ENCODE measurements at places on chromosomes 4 and X.

GRCh38 chr4:630656-631055 is 5.3 kb downstream of the PDE6B start:
- DNase-seq: no peak

- peak; percentile 33 for DNase-seq
Observed at GRCh38 chr4:20544645-20545044, 155.6 kb upstream of the PACRGL start.

- DNase-seq: peak; percentile 59
Observed at GRCh38 chrX:129360175-129360574, 163.1 kb downstream of the SMARCA1 start.

- no peak for DNase-seq
Observed at GRCh38 chr4:80335554-80336358, at the start of gene CFAP299. CFAP299 (plus strand) TSS chr4:80335730.

DNA sequence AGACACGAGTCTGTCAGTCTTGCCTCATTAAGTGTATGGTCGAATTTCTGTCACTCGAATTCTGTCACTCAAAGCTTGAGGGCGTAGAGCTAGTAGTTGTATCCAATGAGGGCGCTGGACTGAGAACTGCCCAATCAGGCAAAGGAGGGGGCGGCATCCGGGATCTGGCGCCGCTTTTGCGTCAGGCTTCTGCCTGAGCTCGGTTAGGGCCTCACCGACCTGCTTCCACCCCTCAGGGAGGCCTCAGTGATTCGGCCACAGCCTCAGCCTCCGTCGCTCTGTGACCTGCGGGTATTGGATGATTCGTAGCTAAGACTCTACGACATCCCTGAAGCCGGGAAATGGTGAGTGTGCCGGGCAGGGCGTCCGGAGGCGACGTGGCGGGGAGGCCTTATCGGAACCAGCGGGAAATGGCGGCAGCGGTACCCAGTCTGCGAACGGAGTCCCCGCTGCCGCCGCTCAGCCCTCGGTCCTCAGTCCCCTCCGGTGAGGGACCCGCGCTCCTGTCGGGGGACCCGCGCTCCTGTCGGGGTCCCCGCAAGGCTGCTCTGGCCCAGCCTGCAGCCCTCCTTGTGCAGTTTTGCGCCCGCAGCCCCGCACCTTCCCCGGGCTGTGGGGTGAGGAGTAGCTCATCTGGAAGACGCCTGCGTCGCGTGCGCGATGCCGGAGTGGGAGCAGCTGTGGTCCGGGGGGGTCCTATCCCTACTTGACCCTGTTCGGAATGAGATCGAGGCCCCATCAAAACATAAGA is 88.3 kb downstream of the ZNF718 start:
- no peak for DNase-seq

DNA sequence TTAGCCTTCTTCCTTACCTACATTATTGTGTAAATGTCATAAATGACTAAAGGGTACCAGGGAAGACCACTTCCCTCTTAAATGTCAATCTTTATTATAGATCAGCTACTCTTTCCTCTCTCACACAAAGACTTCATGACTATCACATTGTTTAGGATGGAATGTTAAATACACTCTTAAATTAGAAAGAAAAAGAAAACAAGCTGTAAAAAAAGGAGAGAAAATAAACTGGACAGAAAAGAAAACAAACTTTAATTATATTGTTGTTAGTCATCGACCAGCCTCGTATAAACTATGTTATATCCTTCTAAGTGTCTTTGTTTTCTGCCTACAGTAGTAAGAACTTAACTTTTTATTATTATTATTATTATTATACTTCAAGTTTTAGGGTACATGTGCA is 666.4 kb upstream of the NR3C2 start:
- DNase-seq: no peak

DNA sequence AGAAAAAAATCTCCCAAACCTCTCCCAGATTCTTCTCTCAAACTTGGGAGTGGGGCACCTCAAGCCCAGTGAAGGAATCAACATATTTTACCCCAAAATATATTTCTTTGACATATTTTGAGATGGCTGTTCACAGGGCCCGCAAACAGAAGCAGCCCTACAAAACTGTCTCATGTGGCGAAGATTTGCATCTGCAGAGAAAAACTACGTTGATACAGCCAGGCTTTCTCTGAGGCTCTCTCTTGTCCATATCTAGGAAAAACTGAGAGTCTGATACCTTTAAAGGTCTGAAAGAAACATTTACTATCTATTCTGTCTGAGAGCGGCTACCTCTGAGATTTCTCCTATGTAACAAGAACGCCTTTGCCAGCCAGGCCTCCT is 23.3 kb upstream of the TMSB4X start:
- DNase-seq: no peak

- DNase-seq: no peak
Observed at GRCh38 chr4:70402762-70403161, 5.0 kb downstream of the OPRPN start.

GRCh38 chrX:295136-295535 is 14.0 kb downstream of the PLCXD1 start:
- no peak for DNase-seq

- no peak for DNase-seq
Observed at GRCh38 chrX:43728002-43728401, 71.9 kb downstream of the MAOA start.

DNA sequence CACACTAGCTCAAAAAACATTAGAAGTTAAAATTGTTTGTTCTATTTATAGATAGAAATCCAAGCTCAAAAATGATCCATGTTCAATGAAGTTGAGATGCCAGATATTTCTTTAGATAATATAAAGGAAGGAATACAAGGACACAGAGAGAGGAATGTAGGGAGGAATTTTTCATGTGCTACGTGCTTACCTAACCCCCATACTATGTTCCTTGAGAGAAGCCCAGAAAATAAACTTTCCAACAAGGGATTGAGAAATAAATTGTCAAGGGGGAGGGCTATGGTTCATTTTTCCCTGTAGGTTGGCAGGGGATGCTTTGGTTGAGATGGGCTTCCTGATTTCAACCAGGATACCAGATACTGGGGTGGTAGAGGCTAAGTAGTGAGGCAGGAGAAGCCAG is 15.6 kb upstream of the ADH5 start:
- no peak for DNase-seq

DNA sequence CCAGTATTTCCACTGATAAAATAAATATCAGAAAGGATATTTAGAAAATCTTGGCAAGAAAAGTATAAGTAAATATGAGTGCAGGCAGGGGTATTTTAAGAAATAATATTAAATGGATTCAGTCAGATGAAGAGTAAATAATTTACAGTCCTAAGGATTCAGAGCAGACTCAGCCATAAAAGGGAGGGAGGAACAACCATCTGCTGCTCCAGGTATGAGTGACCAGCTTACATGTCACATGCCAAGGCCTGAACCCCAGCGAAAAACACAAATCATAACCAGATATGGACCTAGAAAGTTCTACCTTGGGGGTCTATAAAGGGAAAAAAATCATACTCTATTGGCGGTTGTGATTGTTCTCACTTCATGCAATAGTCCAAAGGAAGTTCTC is 166.8 kb downstream of the COL4A6 start:
- no peak for DNase-seq

DNA sequence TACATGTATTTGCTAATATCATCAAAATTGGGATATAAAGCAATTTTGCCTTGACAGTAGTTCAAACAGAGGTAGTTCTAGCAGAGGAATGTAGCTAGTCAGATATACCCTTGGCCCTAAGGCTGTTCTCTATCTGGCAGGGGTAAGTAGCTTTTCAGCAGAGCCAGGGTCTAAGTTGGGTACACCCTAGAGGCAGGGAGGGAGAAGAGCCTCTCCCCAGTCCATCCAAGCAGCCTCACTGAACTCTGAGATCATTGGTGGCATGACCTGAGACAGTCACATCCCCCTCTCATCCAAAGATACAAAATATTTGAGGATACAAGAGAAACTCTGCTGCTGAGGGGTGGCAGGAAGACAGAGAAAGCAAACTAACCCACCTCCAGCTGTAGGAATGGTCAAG is 343.7 kb downstream of the DHX15 start:
- DNase-seq: no peak
